ENCODE measurements at places on chromosomes 2 and 18.

GRCh38 chr2:42138163-42139015 is 30.8 kb upstream of the EML4 start:
- DNase-seq: peak; percentile 25

- no peak for DNase-seq
Measured at GRCh38 chr2:202762556-202762955, 109.0 kb downstream of the ICA1L start.

GRCh38 chr2:186780701-186781316 is 68.2 kb downstream of the ZSWIM2 start:
- DNase-seq: no peak

- no peak for DNase-seq
Measured at GRCh38 chr18:13267431-13267873, 48.9 kb downstream of the LDLRAD4 start.

DNA sequence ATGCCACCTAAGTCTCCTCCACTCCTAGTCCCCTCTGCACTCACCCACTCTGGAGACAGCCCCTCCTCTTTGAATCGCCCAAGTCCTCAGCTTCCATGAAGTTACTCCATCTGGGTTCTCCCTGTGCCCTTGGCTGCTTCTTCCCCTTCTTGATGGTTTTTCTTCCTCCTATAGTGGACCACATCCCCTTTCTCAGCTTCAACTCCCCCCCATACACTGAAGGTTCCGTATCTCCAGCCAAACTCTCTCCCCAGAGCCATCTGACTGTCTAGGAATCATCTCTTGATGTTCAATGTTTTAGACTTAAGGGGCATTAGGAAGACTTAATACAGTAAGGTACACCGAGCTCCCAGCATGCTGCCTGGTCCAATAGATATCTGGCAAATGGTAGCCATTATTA is 39.6 kb downstream of the EMX1 start:
- DNase-seq: no peak

DNA sequence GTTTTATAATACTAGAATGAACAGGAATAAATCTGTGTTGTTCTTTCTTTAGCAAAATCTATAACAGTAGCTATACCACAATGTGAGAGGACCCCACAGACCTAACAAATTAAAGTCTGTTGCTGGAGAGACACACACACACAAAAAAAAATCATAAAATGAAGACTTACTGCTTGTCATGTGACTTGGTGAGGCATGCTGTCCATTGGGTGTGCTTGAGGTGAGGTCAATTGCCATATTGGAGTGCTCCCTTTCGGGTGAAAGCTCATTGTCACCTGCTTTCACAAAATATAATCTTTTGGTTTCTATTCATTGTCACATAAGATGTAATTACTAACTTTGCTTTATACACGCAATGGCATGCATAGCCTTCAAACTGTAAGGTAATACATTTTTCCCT is 3.9 kb downstream of the IKZF2 start:
- DNase-seq: no peak

DNA sequence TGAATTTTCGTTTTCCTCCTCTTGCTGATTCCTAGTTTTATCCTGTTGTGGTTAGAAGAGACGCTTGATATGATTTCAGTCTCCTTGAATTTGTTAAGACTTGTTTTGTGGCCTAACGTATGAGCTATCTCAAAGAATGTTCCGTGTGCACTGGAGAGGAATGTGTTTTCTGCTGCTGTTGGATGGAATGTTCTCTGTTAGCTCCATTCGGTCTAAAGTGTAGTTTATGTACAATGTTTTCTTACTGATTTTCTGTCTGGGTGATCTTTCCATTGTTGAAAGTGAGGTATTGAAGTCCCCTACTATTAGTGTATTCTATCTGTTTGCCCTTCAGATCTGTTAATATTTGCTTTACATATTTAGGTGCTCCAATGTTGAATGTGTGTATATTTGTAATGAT is 25.9 kb downstream of the COLEC11 start:
- DNase-seq: no peak

DNA sequence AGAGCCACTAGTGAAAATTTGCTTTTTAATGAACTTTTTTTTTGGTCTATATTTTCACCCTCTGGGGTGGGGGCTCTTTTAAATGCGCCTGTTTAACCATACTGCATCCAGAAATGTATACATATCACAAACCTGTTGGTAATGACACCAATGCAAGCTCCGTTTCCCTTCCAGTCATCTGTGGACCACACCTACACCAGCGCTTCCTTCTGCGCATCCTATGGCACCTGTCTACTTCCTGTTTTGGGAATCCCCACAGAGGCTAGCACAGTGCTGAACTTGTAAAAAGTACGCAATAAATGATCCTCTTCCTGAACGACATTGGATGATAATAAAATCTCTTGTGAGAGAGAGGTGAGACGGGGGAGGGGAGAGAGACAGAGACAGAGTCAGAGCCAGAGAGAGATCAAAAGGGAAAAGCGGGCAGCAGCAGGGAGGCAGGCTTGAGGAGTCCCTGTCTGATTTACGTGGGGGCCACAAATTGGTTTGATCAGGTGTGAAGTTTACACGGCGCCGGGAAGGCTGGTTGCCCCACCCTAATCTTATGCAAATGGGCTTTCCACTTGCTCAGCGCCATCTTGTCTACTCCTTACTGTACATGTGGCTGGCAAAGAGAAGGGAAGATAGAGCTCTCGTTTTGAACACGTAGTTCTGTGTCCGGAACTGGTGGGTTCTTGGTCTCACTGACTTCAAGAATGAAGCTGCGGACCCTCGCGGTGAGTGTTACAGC is 38.1 kb upstream of the SLC38A11 start:
- no peak for DNase-seq

Measured in NCI-H446 treated with DMSO at 0.1 percent for 48 hours (cell line).